ENCODE measurements at places on chromosomes 7 and 10.

DNA sequence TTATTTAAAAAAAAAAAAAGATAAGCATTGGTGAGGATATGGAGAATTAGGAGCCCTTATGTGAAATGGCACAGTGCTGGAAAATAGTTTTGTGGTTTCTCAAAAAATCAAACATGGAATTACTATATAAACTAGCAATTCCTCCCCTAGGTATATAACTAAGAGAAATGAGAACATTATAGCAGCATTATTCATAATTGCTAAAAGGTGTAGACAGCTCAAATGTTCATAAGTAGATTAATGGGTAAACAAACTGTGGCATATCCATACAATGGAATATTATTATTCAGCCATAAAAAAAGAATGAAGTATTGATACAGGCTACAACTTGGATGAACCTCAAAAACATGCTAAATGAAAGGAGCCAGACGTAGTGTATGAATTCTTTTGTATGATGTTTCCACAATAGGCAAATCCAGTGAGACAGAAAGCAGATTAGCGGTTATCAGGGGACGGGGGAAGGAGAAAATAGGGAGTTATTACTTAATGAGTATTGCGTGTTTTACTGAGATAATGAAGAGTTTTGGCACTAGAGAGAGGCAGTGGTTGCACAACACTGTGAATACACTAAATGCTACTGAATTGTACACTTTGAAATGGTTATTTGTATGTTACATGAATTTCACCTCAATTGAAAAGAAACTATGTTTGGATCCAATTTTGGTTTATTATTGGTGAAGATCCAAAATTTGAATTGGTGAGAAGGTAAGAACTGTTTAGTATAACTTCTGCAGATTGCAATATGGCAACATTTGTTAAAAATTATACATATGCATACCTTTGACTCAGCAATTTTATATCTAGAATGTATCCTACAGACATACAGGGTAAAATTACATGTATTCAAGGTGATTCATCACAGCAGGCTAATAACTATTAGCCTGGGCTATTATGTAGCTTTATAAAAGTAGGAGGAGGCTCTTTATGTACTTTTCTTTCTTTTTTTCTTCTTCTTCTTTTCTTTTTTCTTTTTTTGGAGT lies 69.7 kb downstream of the VCL start:
- DNase-seq = no peak

GRCh38 chr7:141617280-141617679 lies 66.1 kb downstream of the AGK start:
- DNase-seq = no peak

GRCh38 chr10:114822444-114823076 lies 980 bp downstream of the FHIP2A start:
- peak; percentile 61 for DNase-seq

DNA sequence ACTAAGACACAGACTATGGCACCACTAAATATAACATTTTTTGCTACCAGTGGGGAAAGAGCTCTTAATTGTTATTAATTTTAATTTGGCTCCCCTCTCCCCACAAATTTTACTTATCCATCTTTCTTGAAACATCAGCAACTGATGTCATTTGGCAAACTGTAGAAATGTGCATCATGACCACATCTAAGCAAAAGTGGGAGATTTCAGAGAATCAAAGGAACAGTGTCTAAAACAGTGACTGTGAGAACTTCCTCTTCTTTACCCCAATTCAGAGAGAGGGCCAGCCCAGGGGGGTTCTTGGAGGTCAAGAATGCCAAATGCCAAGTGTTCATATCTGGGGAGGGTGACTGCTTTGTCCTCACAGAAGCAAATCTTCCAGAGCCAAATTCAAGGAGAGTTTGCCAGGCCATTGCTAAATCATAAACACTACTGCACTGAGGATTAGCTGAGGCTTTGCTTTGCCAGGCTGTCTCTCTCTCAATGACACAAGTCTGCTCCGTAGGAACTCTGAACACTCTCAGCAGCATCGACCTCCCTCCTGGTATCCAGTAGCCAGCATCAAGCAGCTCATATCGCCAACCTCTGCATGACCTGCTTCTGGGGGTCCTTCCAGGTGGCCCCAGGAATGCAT lies 65.6 kb downstream of the ITIH5 start:
- DNase-seq = no peak

DNA sequence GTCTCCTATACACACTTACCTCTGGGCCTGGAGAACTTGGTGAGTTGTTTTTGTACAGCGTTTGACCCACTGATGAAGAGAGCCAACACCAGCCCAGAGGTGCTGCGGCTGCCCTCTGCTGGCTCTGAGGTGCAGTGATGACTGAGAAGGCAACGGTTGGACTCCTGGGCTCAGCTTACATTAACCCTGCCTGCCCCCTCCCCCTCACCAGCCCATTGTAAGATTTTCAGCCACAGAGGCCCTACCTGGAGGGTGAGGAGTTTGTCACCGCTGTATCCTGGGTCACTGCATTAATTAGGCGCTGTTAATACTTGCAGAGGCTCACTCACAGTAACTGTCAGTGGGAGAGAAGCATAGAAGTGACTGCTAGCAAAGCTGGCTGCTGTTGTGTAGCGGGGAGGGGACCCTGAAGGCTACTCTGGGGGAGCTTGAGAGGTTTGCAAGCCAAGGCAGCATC lies 19.0 kb upstream of the ANKRD2 start:
- peak; percentile 70 for DNase-seq

DNA sequence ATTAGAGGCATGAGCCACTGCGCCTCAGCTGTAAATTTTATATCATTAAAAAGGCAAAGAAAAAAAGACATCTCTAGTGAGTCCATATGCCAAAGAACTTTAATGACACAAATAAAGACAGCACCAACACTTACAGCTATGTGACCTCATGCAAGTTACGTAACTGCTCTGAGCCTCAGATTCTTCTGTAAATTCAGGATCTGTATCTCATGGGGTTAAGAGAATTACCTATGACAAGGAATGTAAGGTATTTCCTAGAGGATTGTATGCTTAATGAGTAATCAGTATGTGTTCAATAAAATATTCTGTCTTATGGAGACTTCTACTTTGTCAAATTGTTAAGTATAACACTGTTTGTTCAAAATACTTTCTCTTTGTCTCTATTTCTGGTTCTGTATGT lies 274.0 kb upstream of the GLI3 start:
- peak; percentile 36 for DNase-seq

DNA sequence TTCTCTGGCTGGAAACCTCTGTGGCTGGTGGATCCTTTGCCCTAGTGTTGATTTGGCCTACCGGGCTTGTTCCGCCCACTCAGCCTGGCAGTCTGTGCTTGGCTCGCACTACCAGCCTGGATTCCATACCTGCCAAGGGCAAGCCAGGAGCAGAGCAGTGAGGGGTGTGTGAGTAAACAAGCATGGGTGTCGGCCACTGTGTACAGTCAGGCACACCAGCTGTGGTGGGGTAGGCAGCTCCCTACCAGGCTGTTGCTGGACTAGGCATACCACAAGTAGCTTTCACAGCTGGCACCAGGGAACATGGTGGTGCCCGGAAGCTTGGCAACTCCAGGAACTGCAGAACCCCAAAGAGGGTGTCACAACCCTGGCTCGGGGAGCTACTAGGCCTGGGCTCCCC lies 942.9 kb upstream of the LRRN3 start:
- DNase-seq = no peak

DNA sequence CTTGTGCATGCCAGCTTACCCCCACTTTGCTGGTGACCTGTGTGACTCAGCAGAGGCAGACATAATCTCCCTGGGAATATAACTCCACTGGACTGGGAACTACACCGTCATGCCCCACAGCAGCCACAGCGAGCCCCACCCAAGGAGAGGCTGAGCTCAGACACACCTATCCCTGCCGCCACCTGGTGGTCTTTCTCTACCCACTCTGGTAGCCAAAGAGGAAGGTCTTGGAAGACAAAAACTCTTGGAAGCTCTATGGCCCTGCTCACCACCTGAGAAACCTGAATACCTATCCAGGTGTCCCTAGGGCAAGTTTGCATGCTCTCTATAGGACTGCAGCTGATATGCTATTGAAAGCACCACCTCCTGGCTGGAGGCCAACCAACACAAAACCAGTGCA lies 48.1 kb downstream of the MYO3A start:
- DNase-seq = no peak

- peak; percentile 13 for DNase-seq
These were observed 33.0 kb downstream of the BRI3 start for GRCh38 chr7:98314469-98314868.

DNA sequence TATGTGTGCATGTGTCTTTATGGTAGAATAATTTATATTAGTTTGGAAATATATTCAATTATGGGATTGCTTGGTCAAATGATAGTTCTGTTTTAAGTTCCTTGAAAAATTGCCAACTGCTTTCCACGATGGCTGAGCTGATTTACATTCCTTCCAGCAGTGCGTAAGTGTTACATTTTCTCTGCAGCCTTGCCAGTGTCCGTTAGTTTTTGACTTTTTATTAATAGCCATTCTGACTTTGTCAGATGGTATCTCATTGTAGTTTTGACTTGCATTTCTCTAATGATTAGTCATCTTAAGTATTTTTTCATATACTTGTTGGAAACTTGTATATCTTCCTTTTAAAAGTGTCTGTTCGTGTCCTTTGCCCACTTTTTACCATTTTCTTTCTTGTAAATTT lies 434.2 kb upstream of the POT1 start:
- peak; percentile 60 for DNase-seq

All from fibroblast of skin of scalp (primary cell).